Activated CD4-positive, alpha-beta T cell treated with anti-CD3 and anti-CD28 coated beads, Interleukin-2, amount 50 U/mL, for 1 hour (primary cell): ENCODE measurements at places on chromosomes 13 and 19.

- no peak for DNase-seq
These were observed 123.7 kb downstream of the KL start for GRCh38 chr13:33139780-33140535.

- DNase-seq: no peak
These were observed 19.5 kb upstream of the ARL11 start for GRCh38 chr13:49608651-49609331.

DNA sequence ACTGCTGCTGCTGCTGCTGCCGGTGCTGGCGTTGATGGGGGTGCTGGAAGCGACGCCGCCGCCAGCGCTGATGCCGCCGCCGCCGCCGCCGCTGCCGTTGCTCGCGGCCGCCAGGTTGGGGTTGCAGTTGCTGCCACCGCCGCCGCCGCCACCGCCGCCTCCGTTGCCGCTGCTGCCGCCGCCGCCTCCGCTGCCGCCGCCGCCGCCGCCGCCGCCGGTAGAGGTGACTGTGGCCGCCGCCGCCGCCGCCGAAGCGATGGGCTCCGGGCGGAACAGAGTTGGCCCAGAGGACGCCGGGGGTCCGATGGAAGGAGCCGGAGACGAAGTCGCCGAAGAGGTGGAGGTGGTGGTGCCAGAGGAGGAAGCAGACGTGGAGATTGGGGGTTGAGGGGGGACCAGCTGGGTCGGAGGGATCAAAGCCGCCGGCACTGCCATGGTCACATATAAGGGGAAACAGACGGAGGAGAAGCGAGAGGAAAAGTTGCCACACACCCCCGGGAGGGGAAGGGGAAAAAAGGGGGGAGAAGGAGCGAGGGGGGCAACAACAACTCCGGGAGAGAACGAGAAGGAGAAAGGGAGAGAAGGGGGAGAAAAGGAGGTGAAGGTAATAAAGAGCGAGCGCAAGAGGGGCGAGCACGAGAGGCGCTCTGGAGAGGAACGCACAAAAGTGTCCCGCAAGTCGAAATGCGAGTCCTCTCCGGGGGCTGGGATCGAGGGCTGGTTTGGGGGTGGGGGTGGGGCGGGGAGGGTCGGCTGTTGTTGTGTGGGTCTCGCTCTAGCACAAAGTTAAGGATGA lies 471 bp downstream of the DACH1 start:
- DNase-seq: no peak

- DNase-seq: no peak
These were observed 1207.8 kb downstream of the EFNB2 start for GRCh38 chr13:105327581-105328126.

DNA sequence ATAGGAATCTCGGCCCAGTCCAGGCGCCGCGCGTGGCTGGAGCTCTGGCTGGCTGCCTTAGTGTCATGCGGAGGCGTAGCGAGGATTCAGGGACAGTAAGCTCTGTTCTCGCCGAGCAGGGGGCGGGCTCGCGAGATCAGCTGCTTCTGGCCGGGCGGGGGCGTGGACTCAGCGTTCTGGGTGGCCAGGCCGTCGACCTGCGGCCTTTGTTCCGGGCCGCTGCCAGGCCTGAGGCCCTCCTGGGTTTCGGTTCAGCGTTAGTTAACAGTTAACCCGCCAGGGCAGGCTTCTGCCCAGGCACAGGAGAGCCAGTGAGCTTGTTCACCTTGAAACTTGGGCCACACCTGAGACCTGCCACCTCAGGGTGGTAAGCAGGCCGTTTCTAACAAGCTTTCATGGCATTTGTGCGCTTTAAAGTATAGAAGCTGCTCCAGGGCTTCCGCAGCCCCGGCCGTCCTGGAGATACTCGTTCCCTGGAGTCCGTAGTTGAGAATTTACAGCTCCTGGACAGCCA lies 332.2 kb upstream of the SGCG start:
- no peak for DNase-seq
